Renal pelvis (tissue), 12 donors: ENCODE measurements at places on chromosomes 2 and 18. TPM values are rescaled to one million over a fixed set of nuclear protein-coding genes. Genes with fewer than 3 reads are reported as not detected.

Gene POTEC
- polyA plus RNA-seq: 0.09 TPM

DNA sequence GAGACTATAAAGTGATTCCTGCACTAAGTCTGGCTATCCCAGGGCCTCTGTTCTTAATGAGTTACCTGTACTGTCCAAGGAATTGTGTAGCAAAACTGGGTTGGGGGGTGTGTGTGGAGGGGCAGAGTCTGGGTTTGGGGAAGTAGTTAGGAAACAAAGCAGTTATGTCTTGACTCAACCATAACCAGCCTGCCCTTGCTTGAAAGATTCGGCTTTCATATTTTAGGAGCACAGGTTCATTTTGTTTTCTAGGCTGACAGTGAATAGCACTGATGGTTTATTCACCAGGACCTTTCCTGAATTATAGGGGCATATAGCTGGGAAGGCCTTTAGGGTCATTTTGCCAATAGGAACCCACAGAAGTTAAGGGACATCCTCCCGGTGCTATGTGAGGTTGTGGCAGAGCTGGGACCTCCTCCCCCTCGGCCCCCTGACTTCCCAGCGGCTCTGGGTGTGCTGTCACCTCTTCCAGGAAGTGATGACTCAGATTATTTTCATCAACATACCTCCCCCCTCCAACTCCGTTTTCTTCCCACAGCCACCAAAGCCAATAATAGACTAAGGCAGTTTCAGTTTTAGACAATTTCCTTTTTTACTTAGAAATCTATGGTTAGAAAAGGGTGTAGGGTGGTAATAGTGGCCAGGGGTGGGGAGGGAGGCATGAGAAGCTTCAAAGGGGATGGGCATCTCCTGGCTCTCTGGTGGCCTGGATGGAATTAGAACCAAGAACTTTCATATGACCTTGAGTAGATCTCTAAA lies 44.8 kb downstream of the SETBP1 start:
- DNase-seq: no peak

GRCh38 chr2:188291617-188292347 lies at the start of gene GULP1:
TSS of gene GULP1 (plus strand) at chr2:188291874. CDS start at chr2:188477703, 185,829 bp downstream.
- peak; percentile 84 for DNase-seq

- DNase-seq: no peak
Measured at GRCh38 chr2:19914266-19914975, 12.6 kb upstream of the TTC32 start.
